Umbilical cord (tissue), 2 donors: ENCODE measurements at places on chromosomes 16 and 17. TPM values are rescaled to one million over a fixed set of nuclear protein-coding genes. Genes with fewer than 3 reads are reported as not detected.

SHISA6 gene
- 0.48 TPM for total RNA-seq

MYH11 gene
- 1,356 TPM for total RNA-seq

ATF7IP2 gene
- 3.1 TPM for total RNA-seq

KRTAP4-1 gene
- 1.9 TPM for total RNA-seq

BAHCC1 gene
- 3.6 TPM for total RNA-seq

GPR139 gene
- total RNA-seq: not detected

MPV17L gene
- 1.9 TPM for total RNA-seq

MSLN gene
- total RNA-seq: 26.2 TPM

SMIM22 gene
- not detected for total RNA-seq

PMP22 gene
- total RNA-seq: 142 TPM

ZNF213 gene
- 0.96 TPM for total RNA-seq

XAF1 gene
- 19.5 TPM for total RNA-seq

PABPN1L gene
- 1.7 TPM for total RNA-seq

TNFRSF13B gene
- total RNA-seq: not detected

SLC22A31 gene
- 0.72 TPM for total RNA-seq

CSH2 gene
- 4.3 TPM for total RNA-seq

AMDHD2 gene
- 11.8 TPM for total RNA-seq

CES3 gene
- total RNA-seq: 3.4 TPM

KIF2B gene
- total RNA-seq: 1.2 TPM

TGFB1I1 gene
- 83.3 TPM for total RNA-seq

STX1B gene
- 1.2 TPM for total RNA-seq

BRIP1 gene
- total RNA-seq: 10.6 TPM

SYNGR3 gene
- 2.4 TPM for total RNA-seq

SEZ6 gene
- 1.7 TPM for total RNA-seq

ZNF768 gene
- 14.7 TPM for total RNA-seq

CD300A gene
- 7.2 TPM for total RNA-seq

WSB1 gene
- total RNA-seq: 443 TPM

CBLN1 gene
- total RNA-seq: not detected

LGALS9 gene
- 4.1 TPM for total RNA-seq

RPRML gene
- not detected for total RNA-seq

SPEM2 gene
- not detected for total RNA-seq

IL32 gene
- total RNA-seq: 13.2 TPM

ACAP1 gene
- 5.3 TPM for total RNA-seq

KCNH6 gene
- total RNA-seq: not detected

KRT31 gene
- total RNA-seq: not detected

SLC35G6 gene
- total RNA-seq: 0.24 TPM

OTOP3 gene
- total RNA-seq: not detected

KCNJ16 gene
- total RNA-seq: 10.1 TPM

RAB11FIP4 gene
- total RNA-seq: 13.2 TPM

SLC6A2 gene
- 2.6 TPM for total RNA-seq

SLC26A11 gene
- total RNA-seq: 9.1 TPM

OSGIN1 gene
- not detected for total RNA-seq

PTGES3L gene
- total RNA-seq: 10.4 TPM

NPIPB13 gene
- total RNA-seq: 0.24 TPM

FASN gene
- 14.2 TPM for total RNA-seq

PNMT gene
- not detected for total RNA-seq

BHLHA9 gene
- total RNA-seq: not detected

KRT12 gene
- 4.6 TPM for total RNA-seq
